ENCODE measurements at places on chromosomes 1 and 21. TPM values are rescaled to one million over a fixed set of nuclear protein-coding genes. Genes with fewer than 3 reads are reported as not detected.

Gene CCDC181
- not detected for polyA plus RNA-seq

Gene RNU1-4
- polyA plus RNA-seq, result not detected

- no peak for DNase-seq
- H3K27me3 ChIP-seq, result no peaks in the 10 kb centered on the region
- no peak overlapping the region for H3K4me3 ChIP-seq
Measured at GRCh38 chr1:83798965-83799364, 200.0 kb downstream of the TTLL7 start.

Gene KCNA3
- 7.7 TPM for polyA plus RNA-seq

- peaks cover 62% of the 10 kb centered on the region for H3K4me1 ChIP-seq
- H3K36me3 ChIP-seq, result no peaks in the 10 kb centered on the region
Measured at GRCh38 chr1:203271962-203272632, 33.2 kb upstream of the BTG2 start.

GRCh38 chr21:33432496-33432895 lies 29.3 kb downstream of the IFNGR2 start:
- H3K27me3 ChIP-seq, result no peaks in the 10 kb centered on the region
- H3K36me3 ChIP-seq, result peaks cover 99% of the 10 kb centered on the region
- H3K27ac ChIP-seq, result peak overlapping the region; percentile 39
- H3K4me1 ChIP-seq, result peaks cover 50% of the 10 kb centered on the region
- no peak for DNase-seq

- H3K4me1 ChIP-seq, result peaks cover 14% of the 10 kb centered on the region
- no peak overlapping the region for H3K27ac ChIP-seq
- no peak overlapping the region for H3K4me3 ChIP-seq
Measured at GRCh38 chr1:151131701-151132334, 14.6 kb downstream of the SEMA6C start.

Gene NBPF15
- 1.0 TPM for polyA plus RNA-seq

Gene F3
- 3.7 TPM for polyA plus RNA-seq

- DNase-seq, result no peak
- H3K27me3 ChIP-seq, result no peaks in the 10 kb centered on the region
- no peaks in the 10 kb centered on the region for H3K36me3 ChIP-seq
- H3K27ac ChIP-seq, result no peak overlapping the region
- no peaks in the 10 kb centered on the region for H3K4me1 ChIP-seq
Measured at GRCh38 chr1:209885403-209886218, 52.4 kb upstream of the SYT14 start.

Gene BMP8A
- polyA plus RNA-seq, result not detected

GRCh38 chr1:149936992-149937705 lies 470 bp upstream of the MTMR11 start:
- no peak for DNase-seq
- H3K4me1 ChIP-seq, result peaks cover 37% of the 10 kb centered on the region
- no peak overlapping the region for H3K27ac ChIP-seq

DNA sequence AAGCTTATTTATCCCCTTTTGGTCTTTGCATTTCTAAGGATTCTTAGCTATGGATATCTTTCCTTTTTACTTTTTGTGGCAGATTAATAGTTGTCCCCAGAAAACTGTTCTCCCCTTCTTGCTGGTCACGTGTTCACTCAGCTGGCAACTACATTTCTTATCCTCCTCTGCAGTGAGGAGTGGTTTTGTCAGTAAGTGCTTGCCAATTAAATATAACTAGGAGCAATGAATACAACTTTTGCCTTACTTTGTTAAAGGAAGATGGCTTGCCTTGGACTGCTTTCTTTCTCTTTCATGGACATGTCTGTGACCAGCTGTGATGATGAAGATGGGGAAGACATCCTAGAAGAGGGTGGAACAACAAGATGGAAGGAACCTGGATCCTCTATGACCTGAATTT lies 15.6 kb upstream of the ALG14 start:
- no peak overlapping the region for H3K27ac ChIP-seq
- H3K4me1 ChIP-seq, result no peaks in the 10 kb centered on the region
- H3K27me3 ChIP-seq, result peaks cover 1% of the 10 kb centered on the region
- DNase-seq, result no peak
- no peaks in the 10 kb centered on the region for H3K36me3 ChIP-seq

All from CD14-positive monocyte (primary cell).